ENCODE measurements at places on chromosomes 4 and X.
A peak's percentile ranks its signal among the peaks of the same experiment; 100 is the strongest.

DNA sequence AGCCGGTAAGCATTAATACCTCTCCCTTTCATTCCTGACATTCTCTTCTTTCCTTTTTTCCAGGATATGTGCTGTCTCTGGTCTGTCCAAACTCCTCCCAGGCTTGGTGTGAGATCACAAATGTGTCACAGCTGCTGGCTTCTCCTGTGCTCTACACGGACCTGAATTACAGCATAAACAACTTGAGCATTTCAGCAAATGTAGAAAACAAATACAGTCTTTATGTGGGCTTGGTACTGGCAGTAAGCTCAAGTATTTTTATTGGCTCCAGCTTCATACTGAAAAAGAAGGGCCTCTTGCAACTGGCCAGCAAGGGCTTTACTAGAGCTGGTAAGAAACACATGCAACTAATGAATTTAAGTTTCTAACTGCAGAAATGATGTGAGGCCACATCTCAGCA lies 8.4 kb downstream of the NIPAL1 start:
- DNase-seq = peak; percentile 69

- DNase-seq = no peak
Measured at GRCh38 chr4:54527532-54527931, 130.2 kb upstream of the KIT start.

DNA sequence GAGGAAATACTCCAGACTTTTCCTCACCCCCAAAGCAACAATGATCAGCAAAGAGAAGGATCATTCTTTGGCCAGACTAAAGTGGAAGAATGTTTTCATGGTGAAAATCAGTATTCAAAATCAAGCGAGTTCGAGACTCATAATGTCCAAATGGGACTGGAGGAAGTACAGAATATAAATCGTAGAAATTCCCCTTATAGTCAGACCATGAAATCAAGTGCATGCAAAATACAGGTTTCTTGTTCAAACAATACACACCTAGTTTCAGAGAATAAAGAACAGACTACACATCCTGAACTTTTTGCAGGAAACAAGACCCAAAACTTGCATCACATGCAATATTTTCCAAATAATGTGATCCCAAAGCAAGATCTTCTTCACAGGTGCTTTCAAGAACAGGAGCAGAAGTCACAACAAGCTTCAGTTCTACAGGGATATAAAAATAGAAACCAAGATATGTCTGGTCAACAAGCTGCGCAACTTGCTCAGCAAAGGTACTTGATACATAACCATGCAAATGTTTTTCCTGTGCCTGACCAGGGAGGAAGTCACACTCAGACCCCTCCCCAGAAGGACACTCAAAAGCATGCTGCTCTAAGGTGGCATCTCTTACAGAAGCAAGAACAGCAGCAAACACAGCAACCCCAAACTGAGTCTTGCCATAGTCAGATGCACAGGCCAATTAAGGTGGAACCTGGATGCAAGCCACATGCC lies 89.7 kb downstream of the TET2 start:
- no peak for DNase-seq

- no peak for DNase-seq
Measured at GRCh38 chr4:6917461-6918271, 8.0 kb downstream of the TBC1D14 start.

GRCh38 chrX:37955273-37955672 lies 51.1 kb upstream of the SYTL5 start:
- no peak for DNase-seq

DNA sequence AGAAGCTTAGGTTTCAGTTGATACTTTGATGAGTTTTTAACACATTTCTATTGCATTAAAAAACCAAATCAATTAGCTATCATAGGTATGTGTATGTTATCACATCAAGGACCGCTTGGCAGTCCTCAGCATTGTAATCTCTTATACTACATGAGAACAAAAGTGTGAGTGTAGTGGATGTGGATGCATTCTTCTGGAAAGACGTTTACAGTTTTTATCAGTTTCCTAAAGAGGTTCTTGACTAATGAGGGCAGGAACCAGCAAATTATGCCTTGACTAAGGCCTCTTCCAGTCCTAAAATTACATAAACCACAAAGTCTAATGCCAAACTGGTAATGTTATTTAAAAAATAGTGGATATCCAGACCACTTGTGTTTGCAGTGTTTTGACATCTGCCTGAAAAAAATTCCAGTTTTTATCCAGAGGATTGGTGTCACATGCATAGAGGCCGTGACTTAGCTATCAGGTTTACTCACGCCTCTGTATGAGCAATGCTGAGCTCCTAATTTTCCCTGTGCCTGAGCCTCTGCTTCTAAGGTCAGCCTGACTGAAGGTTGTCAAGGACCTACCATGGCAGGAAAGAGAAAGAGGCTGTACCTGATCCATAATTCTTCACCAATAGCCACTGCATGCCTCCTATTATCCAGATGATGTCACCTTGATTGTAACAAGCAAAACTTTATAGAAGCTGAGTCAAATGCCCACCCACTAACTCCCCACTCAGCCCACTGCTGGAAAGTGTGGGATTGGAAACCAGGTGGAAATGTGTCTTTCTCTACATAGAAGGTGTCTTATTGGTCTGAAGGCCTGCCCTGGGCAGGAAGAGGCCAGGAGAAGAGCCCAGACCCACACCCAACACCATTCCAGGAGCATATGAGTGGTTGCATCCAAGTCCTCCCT lies 68.7 kb downstream of the ENPP6 start:
- DNase-seq = no peak

DNA sequence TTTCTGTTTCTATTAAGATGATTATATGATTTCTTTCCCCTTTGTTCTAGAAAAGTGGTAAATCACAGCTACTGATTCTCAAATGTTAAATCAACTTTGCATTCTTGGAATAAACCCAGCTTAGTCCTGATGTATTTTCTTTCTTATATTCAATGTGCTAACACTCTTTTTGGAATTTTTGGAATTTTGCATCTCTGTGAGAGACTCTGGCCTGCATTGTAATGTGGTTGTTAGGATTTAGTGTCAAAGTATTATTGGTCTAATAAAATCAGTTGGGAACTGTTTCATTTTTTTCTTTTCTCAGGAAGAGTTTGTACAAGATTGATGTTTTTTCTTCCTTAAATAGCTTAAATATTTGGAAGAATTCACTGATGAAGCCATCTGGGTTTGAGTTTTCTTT lies 109.6 kb downstream of the KIT start:
- DNase-seq = no peak

DNA sequence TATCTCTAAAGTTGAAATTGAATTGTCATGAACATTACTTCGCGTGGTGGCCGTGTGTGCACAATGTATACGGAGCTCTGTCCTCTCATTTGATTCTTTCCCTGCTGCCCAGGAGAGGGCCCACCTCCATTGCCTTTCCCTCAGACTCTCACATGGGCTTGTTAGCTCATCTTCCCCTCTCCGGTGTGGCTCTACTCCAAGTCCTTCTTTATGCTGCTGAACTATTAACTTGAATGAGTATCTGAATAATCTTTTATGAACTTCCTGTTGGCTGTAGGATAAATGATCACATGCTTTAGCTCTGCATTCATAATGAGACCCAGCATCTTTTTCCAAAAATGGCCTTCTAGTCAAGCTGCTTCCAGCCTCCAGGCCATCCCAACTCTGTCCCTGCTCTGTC lies 68.8 kb upstream of the CLNK start:
- peak; percentile 58 for DNase-seq

DNA sequence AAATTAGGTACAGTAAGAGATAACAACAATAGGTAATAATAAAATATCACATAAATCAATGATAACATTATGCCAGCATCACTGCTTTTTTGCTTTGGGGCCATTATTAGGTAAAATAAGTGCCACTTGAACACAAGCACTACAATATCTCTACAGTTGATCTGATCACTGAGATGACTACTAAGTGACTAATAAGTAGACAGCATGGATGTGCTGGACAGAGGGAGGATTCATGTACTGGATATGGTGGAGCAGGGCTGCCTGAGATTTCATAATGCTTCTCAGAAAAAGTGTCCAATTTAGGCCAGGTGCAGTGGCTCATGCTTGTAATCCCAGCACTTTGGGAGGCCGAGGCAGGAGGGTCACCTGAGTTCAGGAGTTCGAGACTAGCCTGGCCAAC lies 137.8 kb upstream of the IL1RAPL2 start:
- no peak for DNase-seq

DNA sequence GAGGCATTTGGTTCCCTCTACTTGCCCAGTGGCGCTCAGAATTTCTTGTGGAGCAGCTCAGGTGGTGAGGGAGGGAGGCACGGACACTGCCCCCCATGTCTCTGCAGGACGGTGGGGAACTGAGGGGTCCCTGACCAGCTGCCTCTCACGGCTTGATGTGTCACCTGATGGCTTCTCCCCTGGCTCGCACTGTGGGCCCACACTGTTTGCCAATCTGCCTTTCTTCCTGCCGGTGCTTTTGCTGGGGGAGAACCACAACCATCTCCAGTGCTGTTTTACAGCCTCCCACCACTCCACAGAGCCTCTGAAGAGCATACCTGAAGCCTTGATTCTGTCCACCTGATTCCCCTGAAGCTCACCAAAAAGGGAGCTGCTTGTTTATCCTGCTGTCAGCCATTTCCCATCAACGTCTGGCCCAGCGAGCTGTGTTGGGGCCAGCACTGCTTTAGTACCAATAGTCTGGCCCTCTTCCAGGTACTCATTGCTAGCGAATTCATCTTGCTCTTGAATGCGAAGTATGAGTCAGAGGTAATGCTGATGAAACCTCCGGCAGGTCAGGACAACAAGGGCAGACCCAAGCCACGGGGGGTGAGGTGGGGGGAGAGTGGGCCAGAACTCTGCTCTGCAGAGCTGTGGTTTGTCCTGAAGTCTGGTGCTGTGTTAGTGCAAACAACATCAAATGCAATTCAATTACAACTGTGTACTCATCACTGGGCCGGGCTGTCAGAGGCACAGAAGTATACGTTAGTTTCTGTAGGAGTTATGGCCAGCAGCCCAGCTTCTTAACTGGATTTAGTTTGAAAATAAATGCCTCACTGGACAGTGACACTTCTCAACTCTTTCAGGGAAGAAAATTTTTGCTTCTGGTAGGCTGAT lies 208.3 kb upstream of the JADE1 start:
- no peak for DNase-seq

DNA sequence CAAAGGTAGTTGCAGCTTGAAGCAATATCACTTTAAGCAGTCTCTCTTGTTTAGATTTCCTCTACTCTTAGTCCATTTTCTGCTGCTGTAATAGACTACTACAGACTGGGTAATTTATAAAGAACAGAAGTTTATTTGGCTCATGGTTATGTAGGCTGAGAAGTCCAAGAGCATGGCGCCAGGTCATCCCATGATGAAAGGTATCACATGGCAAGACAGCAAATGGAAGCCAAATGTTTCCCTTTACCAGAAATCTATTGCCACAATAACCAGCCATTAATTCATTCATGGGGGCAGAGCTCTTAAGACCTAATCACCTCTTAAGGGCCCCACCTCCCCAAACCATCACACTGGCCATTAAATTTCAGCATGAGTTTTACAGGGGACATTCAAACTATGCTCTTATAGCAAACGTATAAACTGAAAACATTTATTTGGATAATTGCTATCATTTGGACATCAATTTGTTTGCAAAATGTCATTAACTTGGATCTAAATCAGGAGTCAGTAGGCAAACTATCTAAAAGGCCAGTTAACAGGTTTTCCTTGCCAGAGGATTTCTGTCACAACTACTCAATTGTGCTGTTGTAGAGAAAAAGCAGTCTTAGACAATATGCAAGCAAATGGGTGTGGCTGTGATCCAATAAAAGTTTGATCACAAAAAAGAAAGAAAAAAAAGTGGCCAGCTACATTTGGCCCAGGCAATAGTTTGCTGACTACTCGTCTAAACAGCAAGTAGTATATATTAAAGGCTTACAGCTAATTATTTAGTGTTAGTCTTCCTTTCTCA lies 75.7 kb upstream of the GUCY1A1 start:
- DNase-seq = no peak

- DNase-seq = no peak
Measured at GRCh38 chrX:155086202-155086840, 15.0 kb downstream of the BRCC3 start.

DNA sequence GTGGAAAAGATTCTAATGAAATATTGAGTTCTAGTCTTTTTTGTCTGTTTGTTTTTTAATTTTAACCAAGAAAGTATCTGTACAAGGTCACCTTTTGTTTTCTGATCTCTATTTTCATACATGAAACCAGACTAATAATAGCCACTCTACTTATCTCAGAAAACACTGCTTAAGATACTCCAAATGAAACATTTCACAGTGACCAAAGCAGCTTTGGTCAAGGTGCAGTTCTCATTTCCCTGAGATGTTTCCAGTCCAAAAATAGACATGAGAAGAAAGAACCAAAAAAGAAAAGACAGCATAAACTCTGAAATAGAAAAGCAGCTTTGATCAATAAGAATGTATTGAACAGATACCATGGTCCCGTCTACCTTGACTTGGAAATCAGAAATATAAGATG lies 782.8 kb downstream of the RAB28 start:
- DNase-seq = no peak

- no peak for DNase-seq
Measured at GRCh38 chr4:165326831-165327210, 648 bp upstream of the MSMO1 start.

- no peak for DNase-seq
Measured at GRCh38 chr4:173418639-173419038, 19.7 kb upstream of the SCRG1 start.

GRCh38 chr4:184287697-184288255 lies 70.1 kb upstream of the ENPP6 start:
- no peak for DNase-seq

- no peak for DNase-seq
Measured at GRCh38 chrX:108114541-108114940, 23.0 kb downstream of the ATG4A start.

DNA sequence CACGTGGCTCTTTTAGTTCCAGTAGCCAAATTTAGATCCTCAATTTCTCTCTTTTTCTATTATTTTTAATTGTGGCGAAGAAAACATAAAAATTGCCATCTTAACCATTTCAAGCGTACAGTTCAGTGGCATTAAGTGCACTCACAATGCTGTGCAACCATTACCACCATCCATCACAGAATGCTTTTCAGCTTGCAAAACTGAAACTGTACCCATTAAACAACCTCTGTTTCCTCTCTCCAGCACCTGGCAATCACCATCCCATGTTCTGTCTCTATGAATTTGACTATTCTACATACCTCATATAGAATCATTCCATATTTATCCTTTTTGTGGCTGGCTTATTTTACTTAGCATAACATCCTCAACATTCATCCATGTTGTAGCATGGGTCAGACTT lies 74.9 kb downstream of the METTL14 start:
- DNase-seq = no peak

DNA sequence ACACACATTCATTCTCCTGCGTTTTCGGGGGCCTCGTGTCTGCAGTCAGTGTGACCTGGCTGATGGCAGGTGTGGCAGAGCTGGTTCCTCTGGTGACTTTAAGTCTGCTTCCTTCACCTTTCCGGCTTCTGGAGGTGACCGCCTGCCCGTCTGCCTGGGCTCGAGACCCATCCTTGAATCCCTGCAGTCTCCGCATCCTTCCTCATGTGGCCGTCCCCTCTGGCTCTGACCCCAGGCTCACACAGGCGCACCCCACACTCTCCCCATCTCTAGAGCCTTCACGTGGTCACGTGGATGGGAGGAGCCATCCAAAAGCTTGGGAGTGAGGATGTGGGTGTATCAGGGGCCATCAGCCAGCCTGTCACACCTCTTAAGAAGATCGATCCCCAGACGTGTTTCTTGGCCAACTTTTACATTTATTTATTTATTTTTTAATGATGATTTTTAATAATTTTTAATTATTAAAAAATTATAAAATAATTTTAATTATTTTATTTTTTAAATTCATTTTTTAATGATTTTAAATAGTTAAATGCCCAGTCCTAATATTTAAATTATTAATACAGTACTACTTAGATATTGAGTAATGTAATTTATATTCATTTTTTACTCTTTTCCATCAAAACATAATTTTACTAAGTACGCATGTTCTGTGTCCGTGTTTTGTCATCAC lies 20.9 kb downstream of the RGS12 start:
- no peak for DNase-seq

- DNase-seq = no peak
Measured at GRCh38 chr4:71251261-71251660, 87.6 kb upstream of the SLC4A4 start.

Data from foreskin melanocyte (primary cell).